GM19239 (cell line): ENCODE measurements at places on chromosomes 1 and 21.

DNA sequence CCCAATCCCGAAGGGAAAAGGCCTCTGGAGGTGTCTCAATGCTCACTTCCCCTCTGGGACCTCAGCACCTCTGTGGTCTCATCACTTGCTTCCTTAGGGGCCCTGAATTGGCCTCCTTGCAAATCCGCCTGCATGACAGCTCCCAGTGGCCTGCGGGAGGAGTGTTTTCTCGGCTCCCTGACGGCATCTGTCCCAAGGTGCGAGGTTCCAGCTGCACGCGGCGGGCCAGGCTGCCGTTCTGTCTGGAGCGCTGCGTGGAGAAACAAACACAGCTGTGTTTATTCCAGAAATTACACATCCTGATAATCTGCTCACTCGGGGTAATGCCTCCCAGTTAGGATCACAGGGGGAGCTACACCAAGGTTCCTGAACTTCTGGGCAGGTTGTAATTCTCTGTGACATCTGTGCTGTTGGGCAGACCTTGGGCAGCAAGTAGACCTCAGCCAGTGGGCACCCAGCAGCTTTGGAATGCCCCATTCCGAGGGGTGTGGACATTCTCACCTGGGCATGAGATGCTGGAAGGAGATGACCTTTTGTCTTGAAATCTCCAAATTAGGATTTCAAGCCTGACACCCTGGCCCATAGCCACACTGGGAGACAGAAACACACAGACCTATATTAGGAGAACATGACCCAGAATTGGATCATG is 18.2 kb downstream of the EPHB2 start:
- no peak for DNase-seq

GRCh38 chr1:89719502-89720306 is 86.8 kb downstream of the LRRC8C start:
- DNase-seq: no peak

- no peak for DNase-seq
Observed at GRCh38 chr1:34896612-34897011, 32.8 kb downstream of the DLGAP3 start.

DNA sequence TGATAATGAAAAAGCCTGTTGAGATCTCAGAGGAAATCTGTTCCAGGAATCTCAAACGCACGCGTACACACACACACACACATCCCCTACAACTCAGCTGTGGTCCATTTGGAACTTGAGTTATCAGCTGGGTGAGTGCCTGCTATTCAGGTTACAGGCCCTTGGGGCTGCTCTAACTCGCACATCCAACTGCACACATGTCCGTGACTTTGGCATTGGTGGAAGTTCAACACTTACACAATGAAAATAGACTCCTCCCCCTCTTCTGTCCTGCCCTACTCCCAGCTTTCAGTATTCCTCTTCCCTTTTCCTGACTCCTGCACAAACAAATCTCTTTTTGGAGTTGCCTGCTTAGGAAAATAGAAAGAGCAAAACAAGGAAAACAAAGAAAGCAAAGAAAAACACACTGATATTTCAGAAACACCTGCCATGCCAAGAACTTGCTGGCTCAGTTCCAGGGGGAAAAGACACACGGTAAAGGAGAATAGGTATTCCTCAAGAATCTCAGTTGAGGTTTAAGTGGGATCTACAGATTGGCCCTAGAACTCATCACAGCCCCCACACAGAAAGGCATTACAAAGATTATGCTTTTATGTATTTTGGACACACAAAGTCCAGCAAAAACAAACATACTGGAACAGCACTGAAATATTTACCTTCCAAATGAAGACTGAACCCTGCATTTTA is 140.9 kb downstream of the TGFBR3 start:
- no peak for DNase-seq

DNA sequence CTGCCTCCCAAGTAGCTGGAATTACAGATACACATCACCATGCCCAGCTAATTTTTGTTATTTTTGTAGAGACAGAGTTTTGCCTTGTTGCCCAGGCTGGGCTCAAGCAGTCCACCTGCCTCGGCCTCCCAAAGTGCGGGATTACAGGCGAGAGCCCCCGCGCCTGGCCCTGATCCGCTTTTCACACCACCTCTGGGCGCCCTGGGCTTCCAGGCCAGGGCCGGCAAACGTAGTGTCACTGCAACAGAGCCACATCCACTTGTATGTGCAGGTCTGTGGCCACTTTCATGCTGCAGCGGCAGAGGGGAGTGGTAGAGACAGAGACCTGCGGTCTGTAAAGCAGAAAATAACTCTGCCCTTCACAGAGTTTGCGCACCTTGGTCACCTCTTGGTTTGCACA is 29.5 kb downstream of the RRP1B start:
- DNase-seq: no peak

GRCh38 chr1:62390071-62390470 is 46.8 kb upstream of the USP1 start:
- DNase-seq: no peak

- no peak for DNase-seq
Observed at GRCh38 chr1:31658721-31659120, 14.0 kb upstream of the PEF1 start.

- no peak for DNase-seq
Observed at GRCh38 chr1:90835661-90836344, 118.7 kb upstream of the BARHL2 start.

- DNase-seq: no peak
Observed at GRCh38 chr1:28308750-28309149, 20.1 kb upstream of the MED18 start.

GRCh38 chr1:188904201-188904600 is 1573.5 kb downstream of the BRINP3 start:
- no peak for DNase-seq

GRCh38 chr1:206784471-206784903 is 12.2 kb upstream of the IL10 start:
- peak; percentile 51 for DNase-seq
